ENCODE measurements at places on chromosomes 13 and 19.

DNA sequence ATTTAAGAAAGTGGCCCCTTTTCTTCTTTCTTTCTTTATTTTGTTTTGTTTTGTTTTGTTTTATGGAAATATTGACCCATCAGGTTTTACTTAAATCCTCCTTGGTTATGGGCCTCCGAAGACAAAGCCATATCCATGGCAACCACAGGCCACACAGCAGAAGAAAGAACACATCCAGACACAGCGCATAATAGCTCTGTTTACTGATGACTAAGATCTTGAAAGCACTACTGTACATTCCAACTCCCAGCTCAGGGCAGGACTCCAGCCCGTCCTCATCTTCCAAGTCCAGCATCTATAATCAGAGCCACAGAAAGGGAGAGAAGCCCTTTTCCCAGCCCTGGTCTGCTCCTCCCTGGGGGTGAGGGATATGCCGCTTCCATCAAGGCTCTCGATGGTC is 84.3 kb downstream of the NUFIP1 start:
- DNase-seq = no peak

DNA sequence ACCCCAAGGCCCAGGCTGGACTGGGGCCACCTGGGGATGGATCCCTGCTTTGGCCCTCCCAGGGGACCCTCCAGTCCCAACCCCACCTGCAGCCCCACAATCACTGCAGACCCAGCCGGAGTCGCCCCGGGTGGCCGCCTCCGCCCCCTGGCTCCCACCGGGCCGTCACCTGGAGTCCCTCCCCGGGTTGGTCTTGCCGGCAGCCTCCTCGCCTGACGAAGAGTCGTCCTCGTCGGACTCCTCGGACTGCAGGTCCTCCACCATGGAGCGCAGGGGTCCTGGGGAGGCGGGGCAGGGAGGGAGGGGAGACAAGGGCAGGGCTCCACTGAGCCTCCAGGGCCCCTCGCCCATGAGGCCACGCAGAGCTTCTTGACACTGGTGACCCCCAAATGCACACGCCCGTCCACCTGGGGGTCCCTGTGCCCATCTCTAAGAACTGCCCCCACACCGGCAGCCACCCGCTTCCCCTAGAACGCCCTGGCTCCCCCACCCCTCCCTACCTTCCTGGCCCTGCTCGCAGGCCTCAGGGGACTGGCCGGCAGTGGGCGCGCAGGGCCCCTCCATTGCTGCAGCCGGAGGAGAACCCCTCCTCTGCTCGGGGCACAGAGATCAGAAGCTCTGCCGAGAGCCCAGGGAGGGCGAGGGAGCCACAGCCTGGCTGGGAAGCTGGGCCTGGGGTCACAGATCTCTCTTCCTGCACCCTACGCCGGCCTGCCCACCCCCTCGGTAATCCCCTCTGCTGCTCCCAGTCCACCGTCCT is 63.4 kb downstream of the MLLT1 start:
- DNase-seq = no peak

GRCh38 chr13:76723551-76724232 is 162.5 kb downstream of the KCTD12 start:
- peak; percentile 15 for DNase-seq

GRCh38 chr13:41500511-41500910 is 43.2 kb downstream of the RGCC start:
- DNase-seq = no peak

GRCh38 chr13:25604106-25604505 is 232.3 kb downstream of the ATP8A2 start:
- DNase-seq = no peak

GRCh38 chr19:28224441-28224840 is 988.5 kb downstream of the UQCRFS1 start:
- DNase-seq = no peak

DNA sequence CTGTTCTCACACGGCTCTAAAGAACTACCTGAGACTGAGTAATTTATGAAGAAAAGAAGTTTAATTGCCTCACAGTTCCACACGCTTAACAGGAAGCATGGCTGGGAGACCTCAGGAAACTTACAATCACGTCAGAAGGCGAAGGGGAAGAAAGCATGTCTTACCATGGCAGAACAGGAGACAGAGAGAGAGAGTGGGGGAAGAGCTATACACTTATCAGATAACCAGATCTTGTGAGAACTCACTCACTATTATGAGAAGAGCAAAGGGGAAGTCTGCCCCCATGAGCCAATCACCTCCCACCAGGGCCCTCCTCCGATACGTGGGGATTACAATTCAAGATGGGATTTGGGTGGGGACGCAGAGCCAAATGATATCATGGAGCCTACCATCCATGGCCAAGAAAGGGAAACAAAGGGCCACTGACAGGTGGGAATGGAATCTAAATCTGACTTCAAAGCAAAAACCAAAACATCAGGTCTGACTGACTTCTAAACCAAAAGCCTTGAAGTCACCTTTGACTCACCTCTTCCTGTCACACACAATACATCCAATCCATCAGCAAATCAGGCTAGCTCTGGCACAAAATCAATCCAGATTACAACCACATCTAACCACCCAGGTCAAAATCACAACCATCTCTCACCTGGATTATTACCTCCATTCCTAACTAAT is 189.7 kb downstream of the ENOX1 start:
- DNase-seq = no peak

DNA sequence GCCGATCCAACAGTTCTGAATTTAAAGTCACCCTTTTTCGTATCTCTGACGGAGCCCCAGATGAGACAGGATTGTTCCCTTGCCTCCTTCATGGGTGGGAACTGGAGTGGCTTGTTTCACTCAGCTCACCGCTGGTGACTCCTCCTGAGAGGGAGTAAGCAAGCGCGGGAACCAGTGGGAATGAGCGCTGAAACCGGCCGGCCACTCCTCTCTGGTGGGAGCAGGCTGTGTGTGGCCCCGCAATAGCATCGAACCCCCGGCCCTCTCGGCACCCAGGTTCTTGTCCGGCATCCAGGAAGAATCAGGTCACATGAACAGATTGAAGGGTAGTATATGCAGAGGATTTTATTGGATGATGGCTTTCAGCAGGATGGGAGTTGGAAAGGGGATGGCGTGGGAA is 1211.6 kb upstream of the PCDH20 start:
- no peak for DNase-seq

DNA sequence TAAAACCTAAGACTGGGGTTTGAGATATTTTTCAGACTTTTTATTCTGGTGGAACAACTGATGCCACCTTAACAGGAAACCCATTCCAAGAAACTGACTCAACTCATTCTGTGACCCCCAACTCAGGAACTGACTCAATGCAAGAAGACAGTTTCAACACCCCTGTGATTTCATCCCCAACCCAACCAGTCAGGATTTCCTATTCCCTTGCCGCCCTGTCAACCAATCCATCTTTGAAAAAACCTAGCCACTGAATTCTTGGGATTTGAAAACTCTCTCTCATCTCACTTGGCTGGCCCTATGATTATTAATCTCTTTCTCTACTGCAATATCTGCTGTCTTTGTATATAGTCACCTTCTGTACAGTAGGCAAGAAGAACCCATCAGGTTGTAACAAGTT is 1211.9 kb upstream of the ATXN8OS start:
- DNase-seq = no peak

GRCh38 chr13:21608961-21609360 is 5.0 kb upstream of the MICU2 start:
- no peak for DNase-seq

DNA sequence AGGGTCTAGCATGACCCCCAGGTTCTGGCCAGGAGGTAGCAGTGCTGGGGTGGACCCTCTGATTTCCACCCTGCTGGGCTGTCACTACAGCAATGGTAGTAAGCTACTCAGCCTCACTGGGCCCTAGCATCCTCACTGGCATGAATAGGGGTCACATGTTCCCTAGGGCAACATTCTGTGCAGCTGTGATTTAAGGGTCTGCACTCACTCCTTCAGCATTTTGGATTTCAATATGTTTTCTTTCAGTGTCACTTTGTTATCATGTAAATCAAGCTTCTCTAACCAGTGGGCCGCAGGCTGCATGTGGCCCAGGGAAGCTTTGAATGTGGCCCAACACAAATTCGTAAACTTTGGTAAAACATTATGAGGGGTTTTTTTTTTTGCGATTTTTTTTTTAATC is 57.8 kb downstream of the SPATA13 start:
- no peak for DNase-seq

- DNase-seq = no peak
These were observed 1.6 kb downstream of the PKN1 start for GRCh38 chr19:14434543-14435319.

GRCh38 chr13:62598708-62599107 is 1183.1 kb upstream of the PCDH20 start:
- DNase-seq = no peak

GRCh38 chr19:29658221-29658991 is 6.9 kb upstream of the PLEKHF1 start:
- no peak for DNase-seq

GRCh38 chr13:40377783-40378182 is 288.7 kb downstream of the FOXO1 start:
- DNase-seq = no peak

DNA sequence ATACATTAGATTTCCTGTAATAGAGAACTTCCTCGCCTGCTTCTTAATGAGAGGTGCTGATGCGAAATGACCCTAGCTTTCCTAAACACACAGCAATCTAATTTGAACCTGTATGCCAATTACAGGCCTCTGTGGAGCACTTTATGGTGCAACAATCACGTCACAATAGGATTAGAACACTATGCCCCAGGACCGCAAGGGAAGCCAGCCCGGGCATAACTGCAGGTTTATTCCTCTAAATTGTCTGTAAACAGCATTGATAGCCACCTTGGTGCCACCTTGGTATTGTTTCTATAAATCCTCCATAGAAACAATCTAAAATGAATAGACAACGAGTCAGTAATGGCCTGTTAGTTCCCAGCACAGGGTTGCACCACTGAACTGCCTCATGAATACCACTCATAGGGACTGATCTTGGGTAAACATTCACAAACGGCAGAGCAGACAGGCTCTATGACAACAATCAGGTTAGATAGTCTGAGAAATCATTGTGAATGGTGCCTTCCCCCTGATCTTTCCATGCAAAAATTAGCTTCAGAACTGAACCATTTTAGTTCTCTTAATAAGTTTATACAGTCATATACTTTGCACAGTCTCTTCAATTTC is 182.5 kb upstream of the OBI1 start:
- DNase-seq = no peak

GRCh38 chr13:50379584-50379983 is 364.3 kb downstream of the KCNRG start:
- DNase-seq = no peak

GRCh38 chr19:1752757-1753728 is at the start of gene ONECUT3:
Gene ONECUT3 (plus strand): TSS chr19:1753506. CDS start chr19:1753663, 157 bp downstream.
- no peak for DNase-seq

DNA sequence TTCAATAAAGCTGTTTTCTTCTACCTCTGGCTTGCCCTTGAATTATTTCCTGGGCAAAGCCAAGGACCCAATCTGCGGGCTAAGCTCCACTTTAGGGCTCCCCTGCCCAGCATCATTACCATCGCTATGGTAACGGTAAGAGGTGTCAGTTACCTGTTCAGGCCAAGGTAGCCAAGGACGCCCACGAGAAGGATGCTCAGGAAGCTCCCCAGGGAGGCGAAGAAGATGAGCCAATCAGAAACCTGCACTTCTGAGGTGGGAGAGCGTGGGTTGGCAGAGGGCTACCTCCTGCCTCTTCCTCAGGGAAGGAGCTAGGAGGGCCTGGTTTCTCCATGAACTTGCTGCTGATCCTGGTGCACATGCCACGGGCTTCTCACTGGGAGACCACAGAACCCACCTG is 24.7 kb downstream of the IL12RB1 start:
- DNase-seq = no peak

GRCh38 chr13:113794764-113795173 is 35.7 kb downstream of the TMEM255B start:
- DNase-seq = no peak

- no peak for DNase-seq
These were observed 149.8 kb upstream of the SLITRK1 start for GRCh38 chr13:84032116-84032515.

DNA sequence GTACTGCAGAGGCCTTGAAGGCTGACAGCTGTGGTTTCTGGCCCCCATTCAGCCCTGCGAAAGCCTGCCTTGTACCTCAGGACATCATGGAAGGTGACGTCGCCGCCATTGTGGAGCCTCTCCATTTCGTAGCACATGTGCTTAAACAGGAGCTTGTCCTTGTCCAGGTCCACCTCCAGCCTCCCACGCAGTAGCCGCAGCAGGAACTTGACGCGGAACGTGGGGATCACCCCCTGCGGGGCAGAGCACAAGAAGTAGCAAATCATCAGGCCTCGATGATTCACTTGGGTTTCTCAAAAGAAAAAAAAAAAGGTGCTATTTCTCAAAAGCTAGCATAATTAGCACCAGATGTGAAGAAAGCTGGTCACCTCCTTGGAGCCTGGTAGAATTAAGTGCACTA is 351.0 kb downstream of the NALCN start:
- no peak for DNase-seq

DNA sequence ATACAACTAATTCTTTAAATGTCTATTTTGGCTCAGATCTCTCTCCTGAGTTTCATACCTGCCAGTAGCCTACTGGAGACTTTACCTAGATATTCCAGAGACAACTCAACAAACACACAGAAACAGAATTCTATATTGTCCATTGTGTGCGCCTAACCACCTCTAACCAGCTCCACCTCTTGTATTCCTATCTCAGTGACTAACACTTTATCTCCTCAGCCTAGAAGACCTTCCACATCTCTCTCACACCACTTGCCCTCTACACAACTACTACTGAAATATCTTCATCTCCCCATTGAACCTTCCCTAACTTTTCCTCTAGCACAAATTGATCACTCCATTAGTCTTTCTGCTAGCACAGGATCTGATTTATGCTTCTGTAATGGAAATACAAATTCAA is 6.7 kb downstream of the VWA8 start:
- no peak for DNase-seq

DNA sequence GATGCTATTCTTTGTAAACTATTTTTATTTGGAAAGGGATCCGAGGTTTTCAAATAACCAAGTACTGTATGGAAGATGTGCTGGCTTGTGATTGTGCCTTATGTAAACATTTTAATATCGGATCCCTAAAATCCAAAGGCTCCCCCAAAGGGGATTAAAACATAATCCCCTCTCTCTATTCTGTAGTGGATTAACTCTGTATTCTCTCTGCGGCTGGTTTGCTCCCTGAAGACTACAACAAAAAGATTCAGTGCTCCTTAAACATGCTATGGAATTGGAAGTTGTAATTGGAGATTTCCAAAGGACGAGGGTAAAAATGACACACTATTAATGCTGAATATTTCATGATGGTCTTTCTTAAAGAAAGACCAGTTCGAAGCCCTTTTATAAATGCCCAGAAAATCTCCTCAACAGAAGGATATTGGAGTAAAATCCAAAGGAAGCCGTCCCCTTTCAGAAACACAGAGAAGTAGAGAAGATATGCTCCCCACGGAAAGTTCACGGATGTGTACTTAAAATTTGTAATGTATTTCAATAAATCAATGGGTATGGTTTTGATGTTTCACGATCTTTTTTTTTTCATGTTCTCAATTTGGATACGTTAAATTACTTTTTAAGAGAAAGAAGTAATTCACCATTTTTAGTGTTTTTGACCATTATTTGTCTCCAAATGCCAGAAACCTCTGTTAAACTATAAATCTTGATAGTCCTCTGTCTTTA is 6.5 kb downstream of the MAB21L1 start:
- DNase-seq = no peak

- no peak for DNase-seq
These were observed 323.3 kb downstream of the NALCN start for GRCh38 chr13:101092985-101093384.

All from cerebellum (tissue), 4 donors.